ENCODE measurements at places on chromosomes 7 and 10. TPM values are rescaled to one million over a fixed set of nuclear protein-coding genes. Genes with fewer than 3 reads are reported as not detected.

- H3K4me3 ChIP-seq, result no peak overlapping the region
- no peak overlapping the region for H3K27ac ChIP-seq
- DNase-seq, result no peak
- H3K36me3 ChIP-seq, result no peaks in the 10 kb centered on the region
- no peaks in the 10 kb centered on the region for H3K27me3 ChIP-seq
- H3K4me1 ChIP-seq, result no peaks in the 10 kb centered on the region
These were observed 234.8 kb downstream of the AGMO start for GRCh38 chr7:15327001-15327400.

DNA sequence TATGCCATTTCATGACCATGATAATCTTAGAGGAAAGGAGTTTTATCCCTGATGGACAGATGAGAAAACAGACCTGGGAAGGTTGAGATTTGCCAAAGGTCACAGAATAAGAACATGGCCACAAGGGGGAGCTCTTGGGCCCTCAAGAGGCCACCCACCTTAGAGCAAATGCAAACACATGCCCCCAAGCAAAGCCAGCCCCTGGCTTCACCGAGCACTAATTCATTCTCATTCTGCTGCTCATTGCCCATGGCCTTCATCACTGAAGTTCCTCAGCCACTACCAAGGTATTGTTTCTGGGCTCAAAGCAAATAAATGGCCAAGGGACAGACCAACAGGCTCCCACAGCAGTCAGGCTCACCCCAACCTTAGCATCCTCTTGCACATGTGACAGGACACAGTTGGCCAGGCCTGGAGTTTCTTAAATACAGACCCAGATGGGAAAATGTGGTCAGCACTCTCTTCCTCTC lies 44.2 kb downstream of the PDLIM1 start:
- peaks cover 65% of the 10 kb centered on the region for H3K36me3 ChIP-seq
- no peak overlapping the region for H3K27ac ChIP-seq
- no peaks in the 10 kb centered on the region for H3K27me3 ChIP-seq
- peak; percentile 81 for DNase-seq
- no peaks in the 10 kb centered on the region for H3K4me1 ChIP-seq

DNA sequence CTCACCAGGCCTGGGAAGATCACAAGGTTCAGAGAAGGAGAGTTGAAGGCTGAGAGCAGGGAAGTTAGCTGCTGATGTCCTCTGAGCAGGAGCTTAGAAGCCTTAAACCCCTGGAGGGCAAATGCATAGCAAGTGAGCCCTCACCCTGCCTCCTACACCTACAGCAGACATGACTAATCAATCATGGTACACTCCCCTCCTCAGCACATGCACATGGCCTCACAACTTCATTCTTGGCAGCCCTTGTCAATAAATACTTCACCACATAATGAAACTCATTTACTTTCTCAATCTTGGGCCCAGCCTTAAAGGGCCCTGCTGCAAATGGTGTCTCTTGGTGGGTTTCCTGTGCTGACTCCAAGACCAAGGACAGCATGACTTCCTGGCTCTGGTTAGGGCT lies 12.9 kb downstream of the MMRN2 start:
- no peak for DNase-seq
- H3K4me1 ChIP-seq, result peaks cover 17% of the 10 kb centered on the region
- H3K27ac ChIP-seq, result no peak overlapping the region
- no peaks in the 10 kb centered on the region for H3K27me3 ChIP-seq

GRCh38 chr7:31442626-31443025 lies 71.3 kb upstream of the ITPRID1 start:
- no peaks in the 10 kb centered on the region for H3K36me3 ChIP-seq
- no peak overlapping the region for H3K4me3 ChIP-seq
- no peak for DNase-seq
- no peaks in the 10 kb centered on the region for H3K27me3 ChIP-seq

GRCh38 chr7:142671506-142671905 lies 77.8 kb upstream of the PRSS1 start:
- no peaks in the 10 kb centered on the region for H3K27me3 ChIP-seq

- H3K27ac ChIP-seq, result no peak overlapping the region
- H3K4me3 ChIP-seq, result no peak overlapping the region
- H3K36me3 ChIP-seq, result no peaks in the 10 kb centered on the region
- H3K27me3 ChIP-seq, result no peaks in the 10 kb centered on the region
These were observed 10.9 kb upstream of the TAS2R39 start for GRCh38 chr7:143172354-143172753.

- H3K27me3 ChIP-seq, result no peaks in the 10 kb centered on the region
- DNase-seq, result no peak
- peaks cover 9% of the 10 kb centered on the region for H3K4me1 ChIP-seq
- peaks cover under 1% of the 10 kb centered on the region for H3K36me3 ChIP-seq
These were observed 1.8 kb downstream of the HMX2 start for GRCh38 chr10:123149568-123150270.

DNA sequence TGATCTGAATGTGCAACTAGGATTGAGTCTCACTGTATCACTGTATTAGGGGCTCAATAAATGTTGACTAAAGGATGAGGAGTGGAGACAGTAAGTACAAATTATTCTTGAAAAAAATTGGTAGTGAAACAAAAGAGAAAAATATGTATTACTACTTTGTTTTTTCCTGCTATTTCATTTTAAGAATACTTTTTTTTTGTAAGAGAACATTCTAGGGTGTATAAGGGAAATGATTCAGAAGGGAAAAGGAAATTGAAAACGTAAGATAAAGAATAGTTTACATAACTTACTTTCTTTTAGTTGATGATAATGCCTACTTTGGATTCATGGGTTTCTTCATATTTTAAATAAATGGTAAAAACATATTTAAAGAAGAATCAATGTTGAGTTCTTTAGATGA lies 9.6 kb downstream of the CAPZA2 start:
- H3K4me1 ChIP-seq, result peaks cover 22% of the 10 kb centered on the region
- no peak overlapping the region for H3K27ac ChIP-seq
- peaks cover 27% of the 10 kb centered on the region for H3K36me3 ChIP-seq
- DNase-seq, result no peak
- H3K27me3 ChIP-seq, result no peaks in the 10 kb centered on the region
- H3K4me3 ChIP-seq, result no peak overlapping the region

GRCh38 chr10:48700493-48700892 lies 15.8 kb downstream of the WDFY4 start:
- H3K36me3 ChIP-seq, result no peaks in the 10 kb centered on the region
- peaks cover 3% of the 10 kb centered on the region for H3K4me1 ChIP-seq
- peaks cover 39% of the 10 kb centered on the region for H3K27me3 ChIP-seq
- H3K27ac ChIP-seq, result no peak overlapping the region
- H3K4me3 ChIP-seq, result no peak overlapping the region

The SNX13 gene
- total RNA-seq, result 25.3 TPM

The CROT gene
- total RNA-seq, result 4.8 TPM

The LGI1 gene
- total RNA-seq, result not detected

The TEX47 gene
- total RNA-seq, result not detected

The ADRA2A gene
- total RNA-seq, result not detected

The GNGT1 gene
- 0.83 TPM for total RNA-seq

The ARMC3 gene
- total RNA-seq, result 0.58 TPM

The NAT16 gene
- total RNA-seq, result not detected

The TMEM236 gene
- total RNA-seq, result 0.04 TPM
